Inflammatory macrophage treated with lipopolysaccharide for 1 hour (primary cell): ENCODE measurements at places on chromosomes 4 and X.

GRCh38 chrX:41085878-41086626 lies 807 bp downstream of the USP9X start:
- peak; percentile 26 for DNase-seq

DNA sequence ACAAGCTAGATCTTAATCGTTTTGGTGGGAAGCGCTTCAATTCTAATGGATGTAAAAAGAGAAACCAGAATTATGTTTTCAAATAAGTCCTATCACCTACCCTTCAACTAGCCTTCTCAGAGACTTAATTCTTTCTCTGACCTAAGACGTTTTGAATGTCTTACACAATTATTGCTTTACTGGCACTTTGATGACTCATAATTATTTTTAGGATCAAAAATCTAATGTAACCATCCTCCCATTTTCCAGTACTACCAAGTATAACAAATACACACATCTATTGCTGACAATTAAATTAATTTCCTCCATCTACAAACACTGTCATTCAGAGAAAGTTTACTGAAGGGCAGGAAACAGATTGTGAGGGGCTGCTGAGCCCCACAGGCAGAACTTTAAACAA lies 108.6 kb downstream of the PPP3CA start:
- DNase-seq: peak; percentile 16

GRCh38 chr4:57023104-57023503 lies 44.4 kb downstream of the POLR2B start:
- DNase-seq: no peak

- DNase-seq: no peak
These were observed 327.7 kb upstream of the F9 start for GRCh38 chrX:139202742-139203420.

DNA sequence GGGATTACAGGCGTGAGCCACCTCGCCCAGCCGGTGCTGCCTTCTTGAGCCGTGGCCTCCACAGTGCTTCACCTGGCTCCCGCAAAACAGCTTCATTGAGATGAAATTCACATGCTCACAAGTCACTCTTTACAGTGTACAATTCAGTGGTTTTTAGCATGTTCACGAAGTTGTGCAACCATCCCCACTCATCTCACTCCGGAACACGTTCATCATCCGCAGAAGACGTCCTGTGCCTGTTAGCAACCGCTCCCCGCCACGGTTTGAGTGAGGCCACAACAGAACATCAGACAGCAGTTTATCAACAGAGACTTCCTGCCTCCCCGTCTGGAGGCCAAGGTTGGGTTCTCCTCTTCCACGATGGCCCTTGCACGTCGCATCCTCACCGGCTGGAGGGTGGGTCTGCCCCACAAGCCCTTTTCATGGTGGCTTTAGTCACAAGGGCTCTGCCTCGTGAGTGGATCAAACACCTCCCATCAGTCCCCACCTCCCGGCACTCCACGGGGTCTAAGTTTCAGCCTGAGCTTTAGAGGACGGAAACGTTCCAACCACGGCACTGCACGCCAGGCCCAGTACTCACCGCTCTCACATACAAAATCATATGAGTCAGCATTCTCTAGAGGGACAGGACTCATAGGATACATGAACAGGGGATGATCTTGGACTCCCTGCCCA lies 29.6 kb upstream of the SPON2 start:
- peak; percentile 20 for DNase-seq

DNA sequence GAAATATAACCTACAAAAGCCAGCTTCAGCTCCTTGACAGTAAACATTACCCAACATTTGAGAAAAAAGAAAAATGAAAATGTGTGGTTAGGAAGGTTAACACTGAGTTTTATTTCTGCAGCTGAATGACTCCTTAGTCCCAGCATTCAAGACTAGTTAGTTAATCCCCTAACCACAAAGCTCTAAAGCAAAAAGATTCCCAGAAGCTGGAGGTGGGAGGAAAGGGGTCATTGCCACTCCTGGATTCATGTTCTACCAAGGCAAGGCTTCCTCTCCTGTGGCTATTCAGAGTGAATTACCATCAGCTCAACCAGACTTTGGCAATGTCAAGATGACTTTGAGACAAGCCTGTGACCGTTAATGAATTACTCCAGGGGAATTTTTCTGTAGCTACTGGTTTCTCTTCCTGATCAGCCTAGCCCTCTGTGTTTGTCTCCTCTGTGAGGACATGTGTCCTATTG lies 63.6 kb downstream of the HADH start:
- DNase-seq: no peak

- no peak for DNase-seq
These were observed 388.7 kb downstream of the FAT4 start for GRCh38 chr4:125703443-125703842.

GRCh38 chrX:47380268-47380667 lies 9.9 kb downstream of the ZNF157 start:
- peak; percentile 62 for DNase-seq
